Stimulated activated CD8-positive, alpha-beta memory T cell treated with anti-CD3 and anti-CD28 coated beads, Interleukin-15, amount 100 ng/mL, for 24 hours (primary cell): ENCODE measurements at places on chromosomes 11 and 22.

- no peak for DNase-seq
Measured at GRCh38 chr11:17603056-17603825, 56.2 kb downstream of the OTOG start.

DNA sequence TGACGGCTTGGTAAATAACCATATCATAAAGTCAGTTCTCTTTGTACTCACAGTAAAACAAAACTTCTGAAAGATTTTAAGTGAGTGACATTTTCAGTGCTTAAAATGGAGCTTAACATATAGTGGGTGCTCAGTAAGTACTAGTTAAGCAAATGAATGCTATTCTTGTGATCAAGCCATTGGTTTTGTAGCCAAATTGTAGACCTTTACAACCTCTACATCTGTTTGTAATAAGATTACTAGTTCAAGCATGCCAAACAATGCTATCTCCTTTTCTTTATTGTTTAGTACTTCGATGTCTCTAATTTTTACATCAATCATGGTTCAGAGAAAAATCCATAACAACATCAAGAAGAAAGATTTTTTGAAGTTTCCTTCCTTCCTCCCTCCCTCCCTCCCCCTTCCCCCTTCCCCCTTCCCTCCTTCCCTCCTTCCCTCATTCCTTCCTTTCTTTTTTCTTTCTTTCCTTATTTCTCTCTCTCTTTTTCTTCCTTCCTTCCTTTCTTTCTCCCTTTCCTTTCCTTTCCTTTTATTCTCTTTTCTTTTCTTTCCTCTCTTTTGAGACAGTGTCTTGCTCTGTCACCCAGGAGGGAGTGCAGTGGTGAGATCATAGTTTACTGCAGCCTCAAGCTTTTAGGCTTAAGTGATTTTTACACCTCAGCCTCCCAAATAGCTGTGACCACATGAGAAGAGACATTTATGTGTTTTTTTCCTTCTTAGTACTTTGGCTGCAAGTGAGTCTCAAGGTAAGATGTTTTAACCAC, 5.7 kb upstream of the OR51B4 start:
- DNase-seq = no peak

GRCh38 chr11:68764746-68765145, 13.4 kb upstream of the TESMIN start:
- DNase-seq = no peak

DNA sequence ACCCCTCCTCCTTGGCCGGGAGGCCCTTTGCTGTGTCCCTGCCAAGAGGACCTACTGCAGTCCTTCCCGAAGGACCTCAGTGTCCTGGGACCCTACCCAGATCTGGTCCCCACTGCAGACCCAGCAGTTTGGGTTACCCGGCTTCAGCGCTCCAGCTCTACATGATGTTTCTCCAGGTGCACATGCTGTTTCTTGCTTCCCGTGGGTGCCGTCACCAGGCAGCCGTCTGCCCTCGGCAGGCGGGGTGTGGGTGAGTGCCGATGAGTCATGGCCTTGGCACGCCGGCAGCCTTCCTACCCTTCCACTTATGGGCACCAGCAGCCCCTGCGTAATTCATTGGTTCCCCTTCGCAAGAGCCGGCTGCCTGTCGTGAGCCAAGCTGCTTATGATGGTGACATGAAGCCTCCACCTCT, 101.8 kb downstream of the BCR start:
- DNase-seq = no peak

- DNase-seq = no peak
Measured at GRCh38 chr11:39144351-39145130, 2314.9 kb downstream of the LRRC4C start.

DNA sequence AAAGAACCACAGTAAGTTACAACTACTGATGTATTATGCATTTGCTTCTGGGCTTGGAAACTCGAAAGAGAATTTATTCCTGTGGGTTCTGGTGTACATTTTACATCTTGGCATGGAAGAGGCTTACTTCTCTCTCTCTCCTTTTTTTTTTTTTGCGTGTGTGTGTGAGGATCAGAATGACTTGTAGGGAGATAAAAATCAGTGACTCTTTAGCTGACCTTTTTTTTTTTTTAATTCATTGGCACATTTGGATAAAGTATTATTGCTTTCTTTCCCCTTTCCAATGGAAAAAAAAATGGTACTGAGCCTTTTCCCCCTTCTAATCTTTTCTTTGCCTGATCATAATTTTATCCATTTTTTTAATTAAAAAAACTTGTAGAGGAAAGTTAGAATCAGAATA, 43.5 kb downstream of the EXT2 start:
- DNase-seq = no peak

DNA sequence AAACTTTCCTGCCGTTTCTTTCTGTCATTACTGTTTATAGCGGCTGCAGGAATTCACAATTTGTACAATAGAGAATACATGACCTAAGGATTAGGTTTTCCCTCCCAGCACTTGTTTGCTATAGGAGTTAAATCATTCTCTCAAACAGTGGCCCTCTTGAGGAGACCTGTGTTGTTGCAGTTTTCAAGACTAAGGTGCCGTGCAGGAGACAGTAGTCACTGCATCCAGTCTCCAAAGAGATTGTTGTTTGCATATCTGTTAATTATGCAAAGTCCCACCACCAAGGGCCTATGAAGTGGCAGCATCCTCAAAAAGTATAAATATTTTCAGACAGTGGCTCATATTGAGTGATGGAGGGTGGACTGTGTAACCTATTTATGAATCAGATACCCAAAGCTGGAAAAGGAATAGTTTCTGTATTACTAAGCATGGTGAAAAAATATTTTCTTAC, 2.3 kb downstream of the PRSS23 start:
- no peak for DNase-seq

DNA sequence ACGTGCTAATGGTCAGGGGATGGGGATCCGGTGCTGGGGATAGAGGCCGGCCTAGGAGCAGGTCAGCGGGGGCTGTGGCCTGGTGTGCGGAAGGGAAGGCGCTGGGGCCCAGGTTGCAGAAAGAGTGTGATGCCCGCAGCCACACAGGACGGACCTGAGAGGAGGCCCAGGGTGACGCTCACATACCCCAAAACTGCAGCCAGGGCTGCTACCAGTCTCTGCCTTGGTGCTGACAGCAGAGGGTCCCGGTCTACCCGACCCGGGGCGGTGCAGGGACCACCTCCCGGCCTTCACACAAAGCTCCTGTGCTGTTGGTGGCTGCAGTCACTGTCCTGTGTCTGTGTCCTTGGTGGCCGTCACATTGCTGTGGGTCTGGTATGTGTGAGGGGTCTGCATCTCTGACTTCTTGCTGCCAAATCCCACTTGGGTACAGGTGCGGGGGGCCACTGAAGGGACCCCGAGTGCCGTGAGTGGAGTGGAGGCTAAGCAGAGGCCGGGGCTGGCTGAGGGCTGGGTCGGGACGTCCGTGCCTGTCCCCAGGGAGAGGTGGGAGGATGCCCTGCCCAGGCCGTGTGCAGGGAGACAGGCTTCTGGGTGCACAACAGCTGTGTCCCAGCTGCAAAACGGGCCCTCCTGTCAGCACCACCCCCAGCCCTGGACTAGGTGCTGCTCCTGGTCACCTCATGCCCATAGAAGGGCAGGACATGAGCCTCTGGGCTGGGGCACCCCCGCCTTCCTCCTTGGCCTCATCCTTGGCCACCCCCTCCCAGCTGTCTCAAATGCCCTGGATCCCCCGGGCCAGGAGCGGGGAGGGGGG, 1.5 kb downstream of the LSP1 start:
- DNase-seq = no peak

DNA sequence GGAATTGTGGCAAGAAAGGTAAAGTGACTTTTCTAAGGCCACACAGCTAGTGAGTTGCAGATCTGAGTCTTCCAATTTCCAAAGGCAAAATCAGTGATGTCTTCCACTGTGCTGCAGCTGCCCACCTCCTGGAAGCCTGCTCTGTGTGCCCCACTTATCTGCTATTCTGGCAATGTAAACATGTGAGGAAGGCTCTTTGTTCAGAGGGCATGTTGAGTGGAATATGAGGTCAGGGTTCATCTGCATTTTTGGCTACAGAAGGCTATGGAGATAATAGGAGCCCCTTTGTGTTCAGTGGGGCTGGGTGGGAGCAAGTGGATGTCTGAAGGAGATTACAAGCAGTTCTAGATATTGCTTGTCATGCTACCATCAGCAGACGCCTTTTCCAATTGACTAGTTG, 396.2 kb downstream of the BUD13 start:
- no peak for DNase-seq

DNA sequence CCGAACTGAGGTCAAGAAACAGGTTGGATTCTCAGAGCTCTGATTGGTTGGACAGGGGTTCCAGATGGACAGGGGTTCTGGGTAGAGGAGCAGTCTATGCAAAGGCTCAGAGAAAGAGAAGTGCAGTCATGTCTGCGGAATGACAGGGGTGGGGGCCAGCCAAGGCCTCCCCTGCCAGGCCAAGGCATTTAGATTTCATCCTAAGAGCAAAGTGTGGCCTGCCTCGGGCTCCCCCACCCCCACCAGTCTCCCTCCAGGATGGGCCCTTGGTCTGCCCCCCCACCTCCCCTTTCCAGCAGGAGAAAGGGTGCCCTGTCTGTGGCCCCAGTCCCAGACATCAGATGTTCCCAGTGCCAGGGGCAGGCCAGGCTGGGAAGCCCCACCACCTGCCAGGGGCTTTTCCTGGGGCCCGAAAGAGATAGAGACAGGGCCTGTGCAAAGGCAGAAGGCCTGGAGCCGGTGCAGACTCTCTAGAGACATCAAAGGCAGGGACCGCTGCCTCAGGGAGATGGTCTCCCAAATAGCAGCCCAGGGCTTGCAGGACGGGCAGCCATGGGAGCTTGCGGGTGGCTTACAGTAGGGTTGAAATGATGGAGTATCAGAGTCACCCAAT, 9.4 kb downstream of the SUSD2 start:
- no peak for DNase-seq

DNA sequence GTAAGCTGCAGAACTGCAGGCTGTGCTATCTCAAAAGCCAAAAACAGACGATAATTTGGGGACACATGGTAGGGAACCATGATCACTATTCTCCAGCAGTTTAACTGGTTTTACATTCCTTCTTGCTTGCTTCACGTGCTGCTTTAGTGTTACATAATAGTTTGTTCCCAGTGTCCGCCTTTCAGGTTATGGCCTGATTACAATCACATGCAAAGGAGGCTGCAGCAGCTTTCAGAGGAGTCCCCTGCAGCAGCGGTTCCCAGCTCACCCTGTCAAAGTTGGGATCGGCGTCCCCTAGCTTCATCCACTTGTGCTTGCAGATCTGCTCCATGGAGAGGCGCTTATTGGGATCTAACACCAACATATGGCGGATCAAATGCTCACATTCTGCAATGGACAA, 39.2 kb upstream of the APOA1 start:
- no peak for DNase-seq

- no peak for DNase-seq
Measured at GRCh38 chr22:43796567-43796966, 15.5 kb downstream of the EFCAB6 start.

DNA sequence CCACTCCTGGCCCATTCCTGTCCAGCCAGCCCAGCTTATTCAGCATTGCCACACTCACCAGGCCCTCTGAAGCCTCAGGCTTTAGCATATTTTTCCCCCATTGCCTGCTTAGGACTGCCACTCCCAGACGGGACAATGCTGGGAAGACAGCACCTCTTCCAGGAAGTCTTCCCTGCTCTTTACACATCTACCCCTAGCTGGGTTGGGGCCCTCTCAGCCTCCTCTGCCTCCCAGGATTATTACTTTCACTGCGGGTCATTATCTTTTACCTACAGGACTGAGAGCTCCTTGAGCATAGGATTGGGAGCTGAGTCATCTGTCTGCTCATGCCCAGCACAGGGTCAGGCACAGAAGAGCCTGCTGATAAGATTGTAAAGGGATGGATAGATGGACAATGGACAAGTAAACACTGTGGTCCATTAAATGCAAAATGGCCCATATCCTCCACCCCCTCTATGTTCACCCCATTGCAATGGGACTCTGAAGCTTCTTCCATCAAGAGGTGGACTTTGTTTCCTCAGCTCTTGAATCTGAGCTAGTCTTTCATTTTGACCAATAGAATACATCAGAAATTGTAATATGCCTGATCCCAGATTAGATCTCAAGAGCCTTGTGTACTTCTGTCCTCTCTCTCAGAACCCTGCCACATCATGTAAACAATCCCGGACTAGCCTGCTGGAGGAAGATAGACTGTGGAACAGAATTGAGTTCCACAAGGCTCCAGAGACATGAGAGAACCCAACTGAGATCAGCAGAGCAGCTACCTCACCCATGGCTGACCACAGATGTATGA, 32.0 kb upstream of the LRRC32 start:
- no peak for DNase-seq

DNA sequence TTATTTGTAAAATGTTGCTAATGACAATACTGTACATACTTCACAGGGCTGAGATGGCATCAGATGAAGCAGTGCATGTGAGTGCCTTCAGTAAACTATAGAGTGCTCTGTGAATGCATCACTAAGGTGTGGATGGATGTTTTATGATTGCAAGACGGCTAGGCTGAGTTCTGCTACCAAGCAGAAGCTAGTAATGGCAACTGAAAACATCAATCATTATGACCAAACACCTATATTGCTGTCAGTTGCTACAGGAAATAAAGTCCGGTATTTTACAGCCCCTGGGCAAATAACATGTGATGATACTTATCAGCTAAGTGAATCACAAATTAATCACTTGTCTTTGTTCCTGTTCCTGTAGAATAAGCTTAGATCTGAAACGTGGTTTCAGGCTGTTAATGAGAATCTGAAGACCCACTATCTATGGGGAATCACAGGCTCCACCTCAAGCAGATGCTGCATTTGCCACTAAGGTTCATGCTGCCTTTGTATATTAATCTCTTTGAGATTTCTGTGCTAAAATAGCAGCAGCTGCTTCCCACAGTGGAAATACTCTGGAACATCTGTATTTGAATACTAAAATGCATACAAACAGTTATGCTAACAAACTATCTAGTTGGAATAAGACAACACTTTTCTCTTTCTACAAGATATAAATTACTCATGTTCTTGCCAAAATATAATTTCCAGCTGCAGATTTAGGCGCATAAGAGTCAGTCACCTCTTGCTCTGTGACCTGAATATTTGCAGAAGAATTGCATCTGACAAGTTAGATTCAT, 254.0 kb upstream of the PITPNB start:
- DNase-seq = no peak

GRCh38 chr11:95516786-95517185, 272.8 kb downstream of the FAM76B start:
- no peak for DNase-seq

- no peak for DNase-seq
Measured at GRCh38 chr11:95577716-95578460, 211.7 kb downstream of the FAM76B start.

DNA sequence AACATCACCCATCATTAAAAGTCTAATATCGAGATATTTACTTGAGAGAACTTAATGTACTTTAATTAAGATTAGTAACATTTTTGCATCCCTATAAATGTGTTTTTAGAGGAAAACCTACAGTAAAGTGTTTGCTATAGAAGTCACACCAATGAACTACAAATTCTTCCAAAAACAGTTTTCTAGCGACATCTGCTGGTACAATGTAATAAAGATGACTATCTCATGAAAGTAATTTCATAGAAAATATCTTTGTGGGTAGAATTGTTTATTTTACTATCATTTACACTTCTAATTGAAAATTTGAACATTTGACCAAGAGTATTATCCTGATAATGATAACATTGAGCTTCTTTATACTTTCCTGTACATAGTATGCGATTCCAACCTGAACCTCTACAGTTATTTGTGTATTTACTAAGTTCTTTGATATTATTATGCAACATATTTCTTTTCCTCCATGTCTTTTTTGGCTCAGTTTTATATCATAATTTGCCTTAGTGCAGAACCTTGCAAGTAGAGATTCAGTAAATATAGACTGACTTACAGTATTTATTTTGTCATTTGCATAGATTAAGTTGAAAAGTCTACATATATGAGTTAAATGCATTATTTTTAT, 252.7 kb downstream of the TMEM135 start:
- no peak for DNase-seq
